ENCODE measurements at places on chromosomes 13 and 19.

- no peak for DNase-seq
Measured at GRCh38 chr13:29210676-29211075, 384.8 kb downstream of the SLC7A1 start.

GRCh38 chr13:104473936-104474335 is 1407.7 kb upstream of the SLC10A2 start:
- DNase-seq, result no peak

DNA sequence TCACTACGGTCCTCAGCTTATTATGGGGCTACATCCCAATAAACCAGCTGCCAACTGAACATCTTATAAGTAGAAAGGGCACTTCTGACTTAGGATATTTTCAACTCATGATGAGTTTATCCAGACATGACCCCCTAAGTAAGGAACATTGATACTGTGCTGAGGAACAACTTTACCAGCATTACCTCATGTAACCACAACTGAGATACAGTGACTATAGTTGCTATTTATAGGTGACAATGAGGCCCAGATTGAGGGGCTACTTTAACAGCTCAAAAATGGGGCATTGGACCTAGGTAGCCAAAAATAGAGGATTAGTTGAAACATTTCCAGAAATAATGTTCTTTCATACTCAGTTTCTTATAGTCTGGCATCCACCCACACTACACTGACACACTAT is 26.8 kb downstream of the SKA3 start:
- no peak for DNase-seq

- no peak for DNase-seq
Measured at GRCh38 chr13:113483504-113484293, 6.8 kb downstream of the DCUN1D2 start.

- no peak for DNase-seq
Measured at GRCh38 chr13:36950920-36951319, 30.9 kb upstream of the SMAD9 start.

DNA sequence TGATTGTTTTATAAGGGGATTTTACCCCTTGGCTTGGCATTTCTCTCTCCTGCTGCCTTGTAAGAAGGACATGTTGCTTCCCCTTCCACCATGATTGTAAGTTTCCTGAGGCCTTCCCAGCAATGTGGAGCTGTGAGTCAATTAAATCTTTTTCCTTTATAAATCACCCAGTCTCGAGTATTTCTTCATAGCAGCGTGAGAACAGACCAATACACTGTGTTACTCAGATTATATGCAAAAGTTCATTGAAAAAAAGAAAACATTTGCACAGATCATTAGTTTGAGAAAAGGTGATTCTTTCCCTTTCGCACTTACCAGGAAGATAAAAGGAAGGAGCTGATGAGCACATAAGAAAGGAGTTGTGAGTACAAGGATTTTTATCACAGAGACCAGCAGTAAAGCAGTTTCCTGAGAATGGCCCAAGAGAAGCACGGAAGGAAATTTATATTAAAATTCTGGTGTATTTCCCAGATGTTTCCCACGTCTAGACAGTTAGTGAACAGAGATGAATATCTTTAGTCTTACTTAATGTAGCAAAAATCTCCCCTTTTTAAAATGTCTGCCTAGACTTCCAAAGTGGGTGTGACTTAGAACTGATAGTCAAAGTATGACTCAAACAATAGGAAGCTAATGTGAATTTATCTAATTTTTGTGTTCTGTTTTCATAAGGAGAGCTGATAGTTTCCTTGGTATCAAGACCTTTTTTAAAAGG is 431.8 kb upstream of the SGCG start:
- DNase-seq, result no peak
